B cell (primary cell): ENCODE measurements at places on chromosomes 11 and 22. TPM values are rescaled to one million over a fixed set of nuclear protein-coding genes. Genes with fewer than 3 reads are reported as not detected.

The RBFOX2 gene
- not detected in 2 replicates for total RNA-seq

The PLAAT5 gene
- not detected in 2 replicates for total RNA-seq

The GVQW3 gene
- 8.2 TPM in 2 replicates for total RNA-seq

The NRGN gene
- total RNA-seq, result 0.66 TPM in 1 of 2 replicates, not detected in the other

The YPEL4 gene
- total RNA-seq, result 1.1 and 1.9 TPM in 2 replicates

The ASCC2 gene
- total RNA-seq, result 84.0 and 87.2 TPM in 2 replicates

The HBD gene
- total RNA-seq, result not detected in 2 replicates

The GPHA2 gene
- 0.39 TPM in 1 of 2 replicates, not detected in the other for total RNA-seq
